ENCODE measurements at places on chromosomes 7 and 10.

- no peak for DNase-seq
These were observed 100.5 kb upstream of the ZNF32 start for GRCh38 chr10:43749145-43749576.

- DNase-seq = no peak
These were observed 7.9 kb upstream of the NKX2-3 start for GRCh38 chr10:99524736-99525380.

DNA sequence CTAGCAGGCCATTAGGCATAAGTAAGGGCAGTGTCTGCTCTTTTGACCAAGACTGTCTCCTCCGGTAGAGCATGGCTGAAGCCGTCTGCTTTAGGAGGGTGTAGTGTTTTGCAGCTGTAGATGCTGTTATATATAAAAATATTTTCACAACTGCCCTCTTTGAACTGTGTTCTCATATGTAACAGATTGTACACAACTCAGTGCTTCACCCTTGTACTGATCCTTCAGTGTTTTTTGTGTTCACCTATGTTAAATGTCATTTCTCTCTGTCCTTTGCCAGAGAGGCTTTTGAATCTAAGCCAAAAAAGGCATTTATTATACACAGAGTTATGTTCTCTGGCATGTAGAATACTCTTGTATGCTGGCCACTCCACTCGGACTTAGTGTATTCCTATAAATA is 135.5 kb downstream of the BICC1 start:
- DNase-seq = no peak

GRCh38 chr10:103663802-103664201 is 170.3 kb downstream of the NEURL1 start:
- no peak for DNase-seq

GRCh38 chr7:46322937-46323336 is 401.9 kb upstream of the IGFBP3 start:
- no peak for DNase-seq

DNA sequence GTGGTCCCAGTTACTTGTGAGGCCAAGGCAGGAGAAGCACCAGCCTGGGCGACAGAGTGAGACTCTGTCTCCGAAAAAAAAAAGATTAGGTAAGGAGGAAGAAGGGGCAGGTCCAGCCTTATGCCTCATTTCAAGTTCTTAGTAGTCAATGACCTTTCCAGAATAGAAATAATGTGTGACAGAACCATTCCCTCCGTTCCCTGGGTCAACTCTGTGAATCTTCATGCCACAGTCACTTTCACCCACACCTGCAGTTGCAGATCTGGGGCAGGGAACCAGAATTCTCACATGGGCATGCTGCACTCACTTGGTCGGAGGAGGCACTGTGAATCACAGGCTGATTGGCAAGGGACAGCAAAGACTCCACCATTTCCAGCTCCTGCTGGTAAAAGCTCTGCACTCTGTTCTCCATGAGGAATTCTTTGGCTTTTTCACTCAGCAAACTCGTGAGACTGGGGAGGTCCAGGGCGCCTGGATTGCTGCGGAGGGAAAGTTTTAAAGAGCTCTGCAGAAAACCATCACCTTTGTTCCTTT is 20.7 kb downstream of the STN1 start:
- DNase-seq = no peak

DNA sequence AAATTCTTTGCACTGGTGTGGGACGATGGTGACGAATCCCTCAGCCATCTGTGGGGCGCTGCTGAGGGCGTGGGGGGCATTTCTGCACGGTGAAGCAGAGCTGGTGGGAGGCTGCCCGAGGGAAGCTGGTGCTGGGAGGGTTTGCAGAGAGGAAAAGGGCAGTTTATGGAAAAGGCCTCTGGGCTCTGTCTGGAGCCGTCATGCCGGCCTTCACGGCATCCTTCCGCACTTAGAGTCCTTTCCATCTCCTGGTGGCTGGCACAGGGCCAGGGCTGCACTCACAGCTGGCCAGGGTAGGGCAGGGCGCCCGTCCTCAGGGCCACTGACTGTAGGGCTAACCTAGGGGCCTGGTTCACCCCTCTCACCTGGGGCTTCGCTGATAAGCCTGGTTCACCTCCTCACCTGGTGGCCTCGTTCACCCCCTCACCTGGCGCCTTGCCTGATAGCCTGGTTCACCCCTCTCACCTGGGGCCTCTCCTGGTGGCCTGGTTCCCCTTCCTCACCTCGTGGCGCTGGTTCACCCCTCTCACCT is 598 bp upstream of the AMZ1 start:
- DNase-seq = no peak

DNA sequence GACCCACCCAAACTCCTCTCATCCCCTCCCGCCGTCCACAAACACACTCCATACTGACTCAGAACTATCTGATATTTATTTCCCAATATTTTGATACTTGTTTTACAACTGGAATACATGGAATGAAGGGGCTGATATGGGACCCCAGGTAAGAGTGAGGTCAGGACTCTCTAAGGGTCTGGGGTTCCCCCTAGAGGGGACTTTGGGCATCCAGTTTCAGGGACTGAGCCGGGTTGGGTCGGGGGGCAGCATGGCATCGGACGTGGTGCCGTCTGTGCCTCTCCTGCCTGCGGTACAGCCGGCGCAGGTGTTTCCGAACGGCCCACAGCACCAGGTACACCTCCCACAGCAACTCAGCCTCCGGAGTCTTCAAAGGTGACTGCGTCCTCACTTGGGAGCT is 7.5 kb downstream of the SPACDR start:
- no peak for DNase-seq
